ENCODE measurements at places on chromosomes 5 and 9.

- no peak for DNase-seq
Measured at GRCh38 chr9:38125889-38126288, 56.9 kb upstream of the SHB start.

DNA sequence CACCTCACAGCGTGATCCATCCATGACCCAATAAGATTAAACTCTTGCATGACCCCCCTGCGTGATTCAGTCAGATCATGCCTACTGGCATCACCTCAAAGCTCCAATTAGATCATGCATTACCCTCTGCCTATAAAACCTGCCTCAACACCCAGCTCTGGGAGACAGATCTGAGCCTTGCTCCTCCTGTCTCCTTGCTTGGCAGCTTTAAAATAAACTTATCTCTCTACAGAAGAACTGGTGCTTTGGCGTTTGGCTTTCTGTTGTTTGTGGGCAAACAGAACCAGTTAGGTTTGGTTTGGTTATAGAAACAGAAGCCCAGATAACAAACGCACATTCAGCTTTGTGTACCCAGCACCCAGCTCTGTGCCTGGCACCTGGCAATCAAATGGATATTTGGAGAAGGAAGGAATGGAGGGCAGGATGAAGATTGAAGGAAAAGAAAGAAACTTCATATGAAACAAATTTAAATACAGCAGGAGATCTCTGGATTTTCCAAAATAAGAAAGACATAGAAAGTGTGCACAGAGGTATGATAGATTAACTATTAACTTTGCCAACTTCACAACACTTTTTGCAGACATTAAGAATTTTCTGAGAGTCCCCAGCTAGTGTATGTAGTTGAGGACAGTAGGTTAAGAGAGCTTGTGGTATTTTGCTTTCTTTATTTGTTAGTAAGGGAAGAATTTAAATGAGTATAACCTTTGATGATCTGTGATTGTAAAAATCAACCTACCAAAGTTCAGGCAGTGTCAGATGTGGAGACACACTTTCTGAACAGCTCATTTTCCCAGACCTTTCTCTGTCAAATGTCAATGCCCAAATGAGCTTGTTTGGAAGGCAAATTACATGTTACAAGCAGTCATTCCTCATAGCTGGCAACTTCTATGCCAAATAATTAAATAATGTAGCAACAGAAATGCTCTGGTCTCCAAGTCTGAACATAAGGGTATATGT, 102.1 kb upstream of the ASTN2 start:
- no peak for DNase-seq

DNA sequence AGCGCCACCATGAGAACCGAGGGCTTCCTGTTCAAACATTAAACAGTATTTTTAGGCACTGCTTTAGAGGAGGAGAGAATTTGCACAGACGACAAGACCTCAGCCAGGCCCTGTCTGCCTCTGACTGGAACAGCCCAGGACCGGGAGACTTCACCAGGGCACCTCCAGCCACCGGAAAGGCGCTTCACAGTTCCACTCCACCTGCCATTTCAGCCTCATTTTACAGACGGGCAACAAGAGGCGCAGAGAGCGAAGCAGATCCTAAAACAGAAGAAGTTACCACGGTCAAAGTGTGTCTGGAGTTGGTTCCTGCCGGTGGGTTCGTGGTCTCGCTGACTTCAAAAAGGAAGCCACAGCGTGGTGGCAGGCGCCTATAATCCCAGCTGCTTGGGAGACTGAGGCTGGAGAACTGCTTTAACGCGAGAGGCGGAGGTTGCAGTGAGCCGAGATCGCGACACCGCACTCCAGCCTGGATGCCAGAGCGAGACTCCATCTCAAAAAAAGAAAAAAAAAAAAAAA, 28.4 kb downstream of the COL23A1 start:
- DNase-seq: no peak

GRCh38 chr5:38832810-38833209, 13.0 kb upstream of the OSMR start:
- DNase-seq: no peak

Data from LNCaP clone FGC (cell line).